Fibroblast of lung (primary cell): ENCODE measurements at places on chromosomes 3 and 15. TPM values are rescaled to one million over a fixed set of nuclear protein-coding genes. Genes with fewer than 3 reads are reported as not detected.

Gene TMEM108
- under 0.01 and 0.17 TPM in 2 replicates for total RNA-seq

Gene SLC22A14
- under 0.01 and 0.17 TPM in 2 replicates for total RNA-seq

Gene HACL1
- total RNA-seq, result 16.4 and 20.6 TPM in 2 replicates

- DNase-seq, result peak; percentile 67
Observed at GRCh38 chr15:92979011-92979701, 79.0 kb downstream of the CHD2 start.

DNA sequence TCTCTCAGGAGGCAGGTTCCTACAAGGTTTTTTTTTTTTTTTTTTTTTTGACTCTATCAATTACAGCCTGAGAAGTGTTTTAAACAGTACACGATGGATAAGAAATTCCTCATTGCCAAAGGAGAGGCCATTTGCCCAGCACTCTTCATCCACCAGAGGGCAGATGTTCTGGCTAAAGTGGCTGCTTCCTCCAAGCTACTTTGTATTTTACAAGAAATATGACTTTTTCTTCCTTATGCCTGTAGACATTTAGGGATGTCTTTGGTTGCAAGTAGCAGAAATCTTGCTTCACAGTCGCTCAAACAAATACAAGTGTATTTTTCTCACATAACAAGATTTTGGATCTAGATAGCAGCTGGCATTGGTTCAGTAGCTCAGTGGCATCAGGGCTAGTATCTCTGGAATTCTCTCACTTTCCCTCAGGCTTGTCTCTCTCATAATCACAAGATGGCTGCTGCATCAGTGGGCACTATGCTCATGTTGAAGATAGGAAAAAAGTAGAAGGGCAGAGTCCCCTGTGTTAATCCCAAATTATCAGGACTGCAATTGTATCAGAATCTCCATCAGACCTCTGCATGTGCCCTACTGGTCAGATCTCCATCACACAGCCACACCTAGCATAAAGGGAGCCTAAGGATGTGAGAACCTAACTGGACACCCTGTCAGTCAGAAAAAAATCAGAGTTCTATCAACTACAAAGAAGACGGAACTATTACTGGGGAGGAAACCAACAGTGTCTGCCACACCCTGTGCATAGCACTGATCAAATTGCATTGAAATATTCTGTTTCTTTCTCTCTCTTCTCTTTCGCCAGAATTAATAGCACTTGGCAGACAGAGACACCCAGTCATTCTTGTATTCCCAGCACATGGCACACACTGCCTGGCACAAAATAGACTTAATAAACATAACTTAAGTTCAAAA lies 138.9 kb upstream of the COL8A1 start:
- peak; percentile 54 for DNase-seq

DNA sequence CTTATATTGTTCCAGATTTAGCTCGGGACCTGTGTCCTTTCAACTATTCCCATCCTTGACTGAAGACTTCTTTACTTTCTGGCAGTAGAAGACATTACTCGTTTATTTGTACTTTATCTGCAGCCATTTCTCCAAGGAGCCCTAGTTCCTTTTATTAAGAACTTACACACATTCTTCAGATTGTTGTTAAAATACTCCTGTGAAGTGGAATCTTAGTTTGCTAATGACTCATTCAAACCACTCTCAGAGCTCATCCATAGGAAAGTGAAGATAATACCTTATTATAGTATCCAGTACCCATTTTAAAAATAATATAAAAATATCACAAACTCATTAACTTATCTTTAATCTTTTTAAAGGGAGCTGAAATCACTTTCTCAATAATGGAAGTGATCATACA lies 63.5 kb downstream of the C3orf70 start:
- DNase-seq, result no peak

Gene LRRC3B
- not detected in 2 replicates for total RNA-seq

- DNase-seq, result no peak
Observed at GRCh38 chr3:106068795-106069194, 200.0 kb upstream of the CBLB start.

GRCh38 chr3:102537123-102537522 lies 102.3 kb downstream of the ZPLD1 start:
- DNase-seq, result no peak

DNA sequence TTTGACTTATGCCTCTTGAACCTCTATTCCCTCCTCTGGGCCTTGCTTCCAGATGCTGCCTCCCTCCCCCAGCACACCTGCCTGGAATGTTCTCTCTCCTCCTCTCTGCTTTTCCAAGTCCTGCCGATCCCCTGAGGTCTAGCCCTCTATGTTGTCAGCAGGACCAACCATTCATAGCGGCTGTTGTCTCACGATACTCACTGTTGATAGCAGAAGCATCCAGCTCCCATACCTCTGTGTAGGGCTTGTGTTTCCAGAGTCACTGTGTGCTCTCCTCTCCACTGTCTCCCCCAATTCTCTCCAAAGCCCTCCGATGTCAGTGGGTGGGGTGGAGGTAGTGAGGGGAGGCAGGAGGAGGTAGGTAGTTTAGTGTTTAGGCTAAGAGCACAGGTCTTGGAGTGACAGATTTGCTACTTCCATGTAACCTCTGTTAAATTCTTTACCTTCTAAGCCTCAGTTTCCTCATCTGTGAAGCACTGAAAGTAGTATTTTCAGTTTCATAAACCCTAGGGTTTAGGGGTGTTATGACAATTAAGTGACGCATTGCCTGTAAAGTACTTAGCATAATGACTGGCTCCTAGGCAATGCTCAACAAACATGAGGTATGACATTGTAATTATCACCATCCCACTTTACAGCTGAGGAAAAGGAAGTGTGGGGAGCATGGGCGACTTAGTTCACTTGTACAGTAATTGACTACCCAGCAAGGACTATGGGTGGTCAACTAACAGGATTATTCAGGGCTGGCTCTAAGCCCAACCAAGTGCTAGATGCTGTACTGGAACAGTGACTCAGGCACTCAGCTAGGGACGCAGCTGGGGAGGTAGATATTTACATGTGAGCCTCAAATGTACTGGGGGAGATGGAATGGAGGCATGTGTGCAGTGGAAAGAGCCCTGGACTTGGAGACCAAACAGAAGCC lies 122.8 kb downstream of the CACNA1D start:
- no peak for DNase-seq

- DNase-seq, result no peak
Observed at GRCh38 chr15:86375733-86376280, 296.1 kb downstream of the AGBL1 start.

DNA sequence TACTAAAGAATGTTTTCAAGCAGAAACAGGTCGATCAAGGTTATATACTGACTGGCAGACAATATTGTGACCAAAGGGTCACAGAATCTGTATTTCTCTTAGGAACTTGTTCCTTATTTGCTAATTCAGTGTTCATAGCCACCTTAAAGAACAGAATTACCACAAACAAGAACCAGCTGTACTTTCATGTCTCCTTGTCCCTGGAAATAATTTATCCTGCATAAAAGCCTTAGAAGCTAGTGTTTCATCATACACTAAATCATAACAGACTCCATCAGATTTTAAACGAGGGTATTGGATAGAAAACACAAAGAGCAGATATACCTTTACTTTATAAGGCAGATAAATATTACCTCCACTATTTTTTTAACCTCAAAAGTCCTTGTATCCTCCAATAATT lies 6.4 kb downstream of the DNAJC19 start:
- no peak for DNase-seq

DNA sequence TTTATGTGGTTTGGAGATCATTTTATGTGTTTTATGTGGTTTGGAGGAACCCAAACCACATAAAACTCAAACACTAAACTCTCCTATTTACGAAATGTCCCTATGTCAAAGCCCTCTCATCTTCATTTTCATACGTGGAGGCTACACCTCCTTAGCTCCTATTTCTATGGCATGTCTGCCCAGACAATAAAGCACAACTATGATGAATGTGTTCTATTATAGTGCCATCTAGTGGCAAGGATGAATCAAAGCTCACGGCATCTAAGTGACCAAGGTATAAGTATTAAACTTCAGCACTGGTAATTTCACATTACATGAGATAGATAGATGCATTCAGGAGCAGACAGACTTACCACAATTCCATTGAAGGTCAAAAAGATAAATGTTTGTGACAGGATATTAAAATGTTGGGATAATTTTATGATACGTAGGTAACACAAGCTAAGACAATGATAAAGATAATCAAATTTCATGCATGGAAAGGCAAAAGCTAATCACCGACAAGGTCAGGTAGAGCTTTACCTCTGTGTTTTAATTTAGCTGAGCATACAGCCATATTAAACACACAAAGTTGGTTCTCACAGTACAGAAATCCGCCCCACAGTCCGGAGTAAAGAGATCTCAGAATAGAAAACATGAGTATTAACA lies 130.6 kb upstream of the FHIT start:
- DNase-seq, result peak; percentile 12

GRCh38 chr3:170027233-170028102 lies 10.3 kb upstream of the GPR160 start:
- DNase-seq, result no peak

DNA sequence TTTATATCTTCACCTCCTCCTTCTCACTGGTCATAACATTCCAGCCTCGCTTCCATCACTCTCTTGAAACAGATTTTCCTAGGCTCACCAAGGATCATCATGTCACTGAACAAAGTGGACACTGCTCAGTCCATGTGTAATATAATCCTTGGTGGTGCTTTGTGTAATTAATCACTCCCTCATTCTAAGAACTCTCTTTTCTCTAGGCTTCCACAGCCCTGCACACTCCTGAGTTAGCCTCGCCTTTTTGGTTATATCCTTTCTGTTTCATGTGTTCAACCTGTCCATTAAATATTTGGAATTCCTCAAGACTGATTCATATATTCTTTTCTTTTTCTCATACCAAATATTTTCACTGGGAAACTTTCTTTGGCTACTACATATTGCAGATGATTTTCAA lies 440.8 kb downstream of the PYDC2 start:
- no peak for DNase-seq

DNA sequence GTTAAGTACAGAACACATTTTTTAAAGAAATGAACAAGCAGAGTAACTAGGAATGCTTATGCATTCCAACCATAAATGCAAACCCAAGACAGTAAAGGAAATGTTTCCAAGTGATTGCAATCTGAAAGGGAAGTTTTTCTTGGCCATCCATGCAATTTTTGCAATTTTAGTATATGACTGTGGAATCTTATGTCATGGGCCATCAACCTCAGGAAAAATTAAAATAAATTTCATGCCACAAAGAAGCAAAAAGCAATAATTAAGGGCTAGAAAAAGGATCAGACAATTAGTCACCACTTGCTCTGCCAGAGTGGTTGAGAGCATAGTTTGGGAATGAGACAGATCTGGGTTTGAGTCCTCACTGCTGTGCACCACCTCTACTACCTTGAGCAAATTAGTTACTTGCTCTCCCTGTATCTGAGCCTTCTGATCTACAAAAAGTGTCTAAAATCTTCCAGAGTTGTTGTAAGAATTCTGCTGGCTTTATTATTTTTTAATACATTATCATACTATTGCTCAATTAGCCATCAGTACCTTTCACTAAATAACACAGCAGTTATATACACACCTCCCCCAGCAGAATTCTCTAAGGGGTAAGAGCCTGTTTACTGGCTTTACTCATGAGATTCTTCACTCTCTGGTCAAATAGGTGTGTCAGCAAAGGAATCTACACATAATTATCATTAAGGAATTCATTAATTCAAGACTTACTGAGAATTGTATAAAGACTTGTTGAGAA lies 49.7 kb upstream of the FBN1 start:
- DNase-seq, result peak; percentile 98

DNA sequence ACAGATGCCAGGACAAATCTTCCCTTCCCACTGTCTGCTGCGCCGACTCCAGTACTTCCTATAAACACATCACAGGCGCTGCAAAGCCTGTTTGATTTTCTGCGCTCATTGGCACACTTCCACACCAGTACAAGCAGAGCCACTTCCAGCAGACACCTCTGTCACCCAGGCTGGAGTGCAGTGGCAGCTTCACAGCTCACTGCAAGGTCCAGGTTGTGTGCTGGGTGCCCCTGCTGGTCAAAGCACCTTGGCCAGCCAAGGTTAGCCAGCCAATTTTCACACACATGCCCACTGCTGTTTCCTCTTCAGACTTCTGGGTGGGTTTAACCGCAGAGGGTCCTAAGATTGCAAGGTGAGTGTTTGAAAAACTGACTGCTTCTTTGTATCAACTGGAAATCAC lies 4.9 kb downstream of the CHDH start:
- DNase-seq, result no peak

Gene PFKFB4
- 6.7 and 12.2 TPM in 2 replicates for total RNA-seq

DNA sequence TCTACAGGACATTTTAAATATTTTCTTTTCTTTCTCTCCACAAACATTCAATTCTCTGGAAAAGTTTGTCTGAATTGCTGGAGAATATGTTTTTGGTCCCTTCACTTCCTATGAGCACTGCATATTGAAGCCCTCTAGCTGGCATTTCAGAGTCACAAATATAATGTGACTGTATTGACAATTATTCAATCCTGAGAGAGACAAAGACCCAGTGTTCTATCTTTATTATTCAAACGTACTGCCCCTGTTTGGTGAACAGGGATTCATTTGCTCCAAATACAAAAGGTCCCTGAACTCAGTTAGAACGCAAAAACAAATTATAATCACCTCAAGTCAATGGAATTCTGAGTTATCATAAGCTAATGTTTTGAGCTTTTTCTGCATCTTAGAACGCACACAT lies 173.1 kb upstream of the CDIN1 start:
- DNase-seq, result no peak

GRCh38 chr3:46573701-46574100 lies 7.6 kb upstream of the LRRC2 start:
- no peak for DNase-seq

Gene CDHR4
- total RNA-seq, result under 0.01 TPM in 1 of 2 replicates, not detected in the other

- peak; percentile 41 for DNase-seq
Observed at GRCh38 chr3:107206141-107206540, 171.1 kb upstream of the CCDC54 start.

- peak; percentile 38 for DNase-seq
Observed at GRCh38 chr15:38320181-38320580, 67.5 kb downstream of the SPRED1 start.

DNA sequence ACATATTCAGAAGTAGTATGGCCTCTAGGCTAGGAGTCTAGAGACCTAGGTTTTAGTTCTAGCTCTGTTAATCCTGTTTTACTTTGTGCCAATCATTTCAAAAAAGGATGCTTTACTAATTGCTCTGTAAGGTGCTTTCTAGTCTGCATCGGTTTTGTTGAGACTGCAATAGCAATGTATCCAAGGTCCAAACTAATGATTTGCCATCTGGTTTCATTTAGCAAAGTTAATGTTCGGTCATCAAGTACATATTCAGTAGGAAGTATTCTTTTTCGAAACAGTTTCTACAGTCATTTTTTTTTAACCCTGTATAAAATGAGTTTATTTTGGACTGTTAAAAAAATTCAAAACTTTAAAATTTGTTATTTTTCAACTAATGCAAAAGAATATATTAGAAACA lies 2.0 kb upstream of the GALK2 start:
- no peak for DNase-seq

- peak; percentile 97 for DNase-seq
Observed at GRCh38 chr15:64430000-64430735, 30.2 kb upstream of the ZNF609 start.

- DNase-seq, result no peak
Observed at GRCh38 chr3:129614435-129614834, 8.0 kb upstream of the PLXND1 start.

Gene NCBP2
- total RNA-seq, result 55.5 and 65.2 TPM in 2 replicates

GRCh38 chr15:37034835-37035748 lies 65.3 kb downstream of the MEIS2 start:
- peak; percentile 69 for DNase-seq

Gene ZXDC
- 16.4 and 17.8 TPM in 2 replicates for total RNA-seq
